ENCODE measurements at places on chromosomes 6 and 20. TPM values are rescaled to one million over a fixed set of nuclear protein-coding genes. Genes with fewer than 3 reads are reported as not detected.
A peak's percentile ranks its signal among the peaks of the same experiment; 100 is the strongest.

- no peak for DNase-seq
These were observed 355.8 kb upstream of the SASH1 start for GRCh38 chr6:147986846-147987245.

DNA sequence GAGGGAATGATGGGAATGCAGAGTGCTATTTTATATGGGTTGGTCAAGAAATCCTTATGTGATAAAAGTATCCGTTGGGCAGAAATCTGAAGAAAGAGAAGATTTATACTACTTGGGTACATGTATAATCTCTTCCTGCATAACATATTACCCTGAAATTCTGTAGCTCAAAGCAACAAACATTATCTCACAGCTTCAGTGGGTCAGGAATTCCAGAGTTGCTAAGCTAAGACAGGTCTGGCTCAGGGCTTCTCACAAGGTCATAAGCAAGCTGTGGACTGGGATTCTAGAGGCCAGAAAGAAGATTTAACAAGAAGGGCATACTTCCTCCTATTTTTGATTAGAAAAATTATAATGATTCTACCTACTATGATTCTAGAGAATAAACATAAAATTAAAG is 172.5 kb upstream of the THEMIS start:
- DNase-seq = no peak

GRCh38 chr6:81562169-81562568 is 190.3 kb downstream of the TENT5A start:
- DNase-seq = no peak

GRCh38 chr6:121201105-121201504 is 133.2 kb downstream of the TBC1D32 start:
- peak; percentile 13 for DNase-seq

DNA sequence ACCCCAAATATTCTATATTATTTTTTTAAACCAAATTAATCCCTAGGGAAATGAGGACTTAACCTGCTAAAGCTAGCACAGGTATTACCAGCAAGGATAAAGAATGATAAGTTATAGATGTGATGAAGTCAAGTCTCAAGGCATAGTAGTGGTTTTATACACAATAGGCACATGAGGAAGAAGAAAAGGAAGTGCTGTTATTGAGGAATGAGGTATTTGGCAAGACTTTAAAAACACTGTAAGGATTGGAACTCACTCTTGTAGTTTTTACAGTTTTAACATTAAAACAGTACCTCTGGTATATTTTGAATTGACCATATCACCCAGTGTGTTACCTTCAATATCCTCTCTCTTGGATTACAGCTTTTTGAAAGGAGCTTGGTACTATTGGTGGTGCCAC is 54.6 kb downstream of the PHF3 start:
- DNase-seq = no peak

DNA sequence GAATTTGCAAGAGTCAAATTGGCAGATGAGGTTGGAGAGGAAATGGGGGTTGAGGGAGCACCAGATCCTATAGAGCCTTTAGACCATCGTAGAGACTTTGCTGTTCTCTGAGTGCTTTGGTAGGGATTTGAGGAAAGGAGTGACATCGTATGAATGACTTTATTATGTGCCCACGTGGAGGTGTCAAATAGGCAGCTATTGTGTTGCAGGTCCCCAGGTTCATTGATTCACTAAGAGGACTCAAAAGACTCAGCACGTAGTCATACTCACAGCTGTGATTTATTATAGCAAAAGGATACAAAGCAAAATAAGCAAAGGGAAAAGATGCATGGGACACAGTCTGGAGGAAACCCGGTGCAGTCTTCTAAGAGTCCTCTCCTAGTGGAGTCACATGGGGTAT is 2.2 kb downstream of the MTRES1 start:
- no peak for DNase-seq

DNA sequence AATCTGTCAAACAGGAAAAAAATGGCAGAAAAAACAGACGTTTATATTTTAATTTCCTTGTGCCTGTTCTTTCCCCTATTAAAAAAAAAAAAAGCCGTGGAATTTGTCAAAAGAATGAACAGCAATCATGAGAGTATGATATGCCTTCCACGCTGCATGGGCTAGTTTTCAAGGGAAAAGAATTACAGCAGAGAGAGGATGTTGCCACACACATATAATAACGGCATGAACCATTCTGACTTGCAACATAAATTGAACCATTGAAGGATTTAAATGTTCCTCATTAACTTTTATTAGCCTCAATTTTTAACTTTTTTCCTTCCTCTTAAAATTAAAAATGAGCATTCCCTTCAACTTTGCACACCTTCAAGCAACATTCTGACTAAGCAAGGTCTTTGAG is 301.8 kb downstream of the FOXC1 start:
- DNase-seq = no peak

GRCh38 chr20:43682446-43682845 is 15.5 kb downstream of the MYBL2 start:
- DNase-seq = no peak

DNA sequence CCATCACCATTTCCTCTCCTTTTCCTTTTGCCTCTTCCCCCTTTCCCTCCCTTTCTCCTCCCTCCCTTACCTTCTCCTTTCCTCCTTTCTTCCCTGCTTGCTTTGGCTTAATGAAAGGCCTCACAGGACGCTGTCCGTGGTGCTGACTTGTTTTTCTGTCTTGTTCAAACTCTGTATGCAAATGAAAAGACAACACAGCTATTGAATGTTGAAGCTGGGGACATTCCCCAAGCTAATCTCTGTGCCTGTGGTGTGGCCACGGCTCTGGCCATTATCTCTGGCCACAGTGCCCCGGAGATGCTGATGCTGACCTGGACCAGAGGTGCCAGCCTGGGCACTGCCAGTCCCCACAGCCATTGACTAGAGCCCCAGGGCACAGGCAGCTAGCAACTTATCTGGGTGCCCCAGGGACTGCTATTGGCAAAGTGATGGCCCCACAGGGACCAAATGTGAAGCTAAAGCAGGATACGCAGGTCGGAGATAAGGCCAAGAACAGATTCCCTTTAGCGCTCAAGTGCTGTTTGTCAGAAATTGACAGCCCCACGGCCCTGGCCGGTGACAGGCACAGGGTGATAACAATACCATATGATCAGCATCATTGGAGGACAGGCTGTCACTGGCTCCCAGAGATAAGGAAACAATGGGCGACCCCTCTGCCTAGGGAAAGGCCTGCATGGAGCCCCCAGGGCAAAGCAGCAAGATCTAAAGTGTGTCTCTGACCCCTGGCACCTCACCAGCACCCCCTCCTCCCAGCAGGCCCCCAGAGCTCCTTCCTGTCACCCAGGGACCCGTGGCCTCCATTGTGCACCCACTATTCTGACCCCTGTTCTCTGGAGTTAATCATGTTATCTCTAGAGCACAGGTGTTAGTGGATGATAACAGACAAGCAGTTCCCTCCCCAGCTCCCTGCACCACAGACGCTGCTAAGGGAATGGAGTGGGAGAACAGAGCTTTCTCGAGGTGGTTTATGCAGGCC is 31.6 kb upstream of the SLC32A1 start:
- peak; percentile 54 for DNase-seq

GRCh38 chr20:1362484-1362883 is 30.4 kb downstream of the FKBP1A start:
- DNase-seq = no peak

DNA sequence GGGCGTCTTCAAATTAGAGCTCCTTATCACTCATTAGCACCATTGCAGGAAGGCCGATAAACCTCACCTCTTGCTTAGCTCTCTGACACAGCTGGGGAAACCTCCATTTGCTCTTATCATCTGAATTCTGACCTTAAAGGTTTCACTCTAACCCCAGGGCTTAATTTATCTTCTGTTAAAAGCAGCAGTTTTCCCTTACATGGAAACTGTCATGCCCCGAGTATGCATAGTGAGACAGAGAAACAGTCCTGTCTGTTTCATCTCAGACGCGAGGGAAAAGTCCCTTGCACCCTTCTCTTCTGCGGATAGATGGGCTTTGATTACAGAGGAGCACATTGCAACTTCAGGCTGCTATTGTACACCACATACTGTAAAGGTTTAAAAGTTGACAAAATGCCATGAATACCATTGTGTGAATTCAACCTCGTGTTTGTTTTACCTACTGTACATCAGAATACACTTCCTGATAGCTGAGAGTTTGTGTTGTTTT is 191.5 kb upstream of the BMP2 start:
- peak; percentile 44 for DNase-seq

MYCT1 gene
- not detected for total RNA-seq

CGA gene
- total RNA-seq = not detected

All from foreskin keratinocyte (primary cell).